ENCODE measurements at places on chromosomes 1 and 21.

GRCh38 chr1:59214248-59215208 is 82.4 kb upstream of the FGGY start:
- no peak for DNase-seq

DNA sequence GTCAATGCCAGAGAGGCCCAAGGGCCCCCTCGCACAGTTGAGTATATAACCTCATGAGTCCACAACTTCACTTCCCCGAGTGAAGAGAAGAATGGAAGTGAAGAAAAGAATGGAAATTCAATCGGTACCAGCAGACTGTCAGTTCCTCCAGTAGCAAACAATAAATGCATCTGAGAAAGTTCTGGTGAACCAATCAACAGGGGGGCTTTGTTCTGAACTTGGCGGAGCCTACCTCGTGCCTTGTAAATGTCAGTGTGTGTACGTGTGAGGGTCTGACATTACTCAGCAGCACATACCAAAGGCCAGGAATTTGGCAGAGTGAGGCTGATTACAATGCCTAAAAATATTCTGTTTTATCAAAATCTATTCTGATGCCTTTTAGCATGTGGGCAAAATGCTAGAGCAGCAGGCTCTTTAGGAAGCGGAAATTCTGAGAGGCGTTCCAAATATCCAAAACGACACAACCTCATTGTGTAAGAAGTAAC is 238.5 kb downstream of the LTN1 start:
- no peak for DNase-seq

DNA sequence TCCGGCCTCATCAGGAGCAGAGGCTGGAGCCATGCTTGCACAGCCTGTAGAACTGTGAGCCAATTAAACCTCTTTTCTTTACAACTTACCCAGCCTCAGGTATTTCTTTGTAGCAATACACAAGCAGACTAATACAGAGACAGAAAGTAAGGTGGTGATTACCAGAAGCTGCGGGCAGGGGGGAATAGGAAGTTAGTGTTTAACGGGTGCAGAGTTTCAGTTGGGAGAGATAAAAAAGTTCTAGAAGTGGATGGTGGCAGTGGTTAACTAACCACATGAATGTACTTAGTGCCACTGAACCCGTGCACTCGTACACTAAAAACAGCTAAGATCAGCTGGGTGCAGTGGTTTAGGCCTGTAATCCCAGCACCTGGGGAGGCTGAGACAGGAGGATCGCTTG is 80.4 kb upstream of the TARDBP start:
- no peak for DNase-seq

DNA sequence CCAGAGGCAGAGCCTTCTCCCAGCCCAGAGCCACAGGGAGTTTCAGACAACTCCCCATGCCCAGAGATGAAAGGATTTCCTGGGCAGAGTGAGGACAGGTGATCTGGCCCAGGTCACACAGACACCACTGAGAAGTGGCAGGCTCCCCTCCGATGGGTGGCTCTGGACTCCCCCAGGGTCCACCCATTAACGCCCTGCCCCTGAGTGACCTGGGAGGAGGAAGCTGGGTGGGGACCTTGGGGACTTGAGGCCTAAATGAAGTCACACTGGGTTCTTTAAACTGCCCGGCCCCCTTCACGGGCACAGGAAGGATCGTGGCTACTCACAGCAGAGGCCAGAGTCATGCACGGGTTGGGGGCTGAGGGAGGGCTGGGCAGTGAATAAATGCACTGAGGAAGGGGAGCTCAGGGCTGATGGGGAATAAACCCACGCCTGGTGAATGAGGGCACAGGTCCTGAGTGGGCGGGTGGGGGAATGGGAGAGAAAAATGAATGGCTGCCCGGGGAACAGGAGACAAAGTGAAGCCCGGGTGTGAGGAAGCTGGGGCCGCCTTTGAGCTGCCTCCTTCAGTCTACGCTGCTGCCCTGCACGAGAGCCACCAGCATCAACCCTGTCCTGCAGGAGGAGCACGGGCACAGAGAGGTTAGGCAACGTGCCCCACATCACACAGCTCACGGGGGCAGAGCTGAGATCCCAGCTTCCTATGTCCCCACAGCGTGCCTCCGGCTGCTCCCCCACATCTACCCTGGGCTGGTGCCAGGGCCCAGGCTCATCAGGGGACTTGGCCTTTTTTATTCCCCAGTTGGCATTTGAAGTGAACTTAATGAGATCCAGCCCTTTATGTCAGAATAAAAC is 404.3 kb downstream of the MATN1 start:
- DNase-seq: no peak

DNA sequence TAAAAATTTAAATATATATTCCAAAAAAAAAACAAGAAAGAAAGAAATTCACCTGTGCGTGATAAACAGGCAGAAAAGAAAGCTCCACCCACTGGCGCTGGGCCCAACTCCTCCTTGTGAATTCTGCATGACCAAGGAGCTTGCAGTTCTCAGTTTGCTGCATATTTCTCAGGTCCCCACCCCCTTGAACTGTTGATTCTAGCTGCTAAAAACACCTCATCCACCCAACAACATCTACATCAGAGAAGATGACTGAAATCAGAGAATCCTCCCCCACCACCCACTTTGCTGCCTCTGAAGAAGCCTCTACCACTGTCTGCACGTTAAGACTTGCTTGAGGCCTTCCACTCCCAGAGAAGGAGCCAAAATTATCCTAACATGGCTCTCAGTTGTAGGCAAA is 104.8 kb downstream of the RGS2 start:
- DNase-seq: no peak

DNA sequence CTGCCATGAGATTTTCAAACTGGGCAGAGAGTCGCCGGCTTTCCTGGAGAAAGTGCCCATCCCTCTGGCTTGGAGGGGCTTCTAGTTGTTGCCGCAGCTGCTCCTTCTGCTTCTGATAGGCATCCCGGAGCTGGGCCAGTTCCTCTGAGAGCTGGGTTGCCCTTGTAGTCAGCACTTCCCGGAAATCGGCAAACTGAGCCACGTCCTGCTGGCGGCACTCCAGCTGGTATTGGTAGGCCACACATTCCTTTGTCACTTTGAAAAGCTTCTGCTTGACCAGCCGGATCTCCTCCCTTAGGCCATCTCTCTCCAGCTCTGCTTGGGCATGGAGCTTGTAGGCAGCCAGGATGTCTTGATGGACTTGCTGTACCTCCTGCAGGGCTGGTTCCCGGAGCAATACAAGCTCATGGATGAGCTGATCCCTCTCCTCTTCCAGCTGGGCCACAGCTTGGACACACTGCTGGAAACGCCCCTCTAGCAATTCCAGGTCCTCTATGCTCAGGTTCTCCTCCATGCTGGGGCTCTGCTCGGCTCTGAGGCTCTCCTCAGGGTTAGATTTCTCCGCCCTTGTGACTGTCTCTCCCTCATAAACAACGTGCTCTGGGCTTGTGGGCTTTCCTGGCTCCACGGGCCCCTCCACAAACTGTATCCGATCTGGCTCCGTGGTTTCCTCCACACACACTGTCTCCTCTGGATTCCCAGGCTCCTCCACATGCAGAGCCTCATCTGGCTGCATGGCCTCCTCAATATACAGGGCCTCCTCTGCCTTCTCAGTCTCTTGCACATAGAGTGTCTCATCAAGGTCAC is 7.3 kb downstream of the SYNC start:
- no peak for DNase-seq

DNA sequence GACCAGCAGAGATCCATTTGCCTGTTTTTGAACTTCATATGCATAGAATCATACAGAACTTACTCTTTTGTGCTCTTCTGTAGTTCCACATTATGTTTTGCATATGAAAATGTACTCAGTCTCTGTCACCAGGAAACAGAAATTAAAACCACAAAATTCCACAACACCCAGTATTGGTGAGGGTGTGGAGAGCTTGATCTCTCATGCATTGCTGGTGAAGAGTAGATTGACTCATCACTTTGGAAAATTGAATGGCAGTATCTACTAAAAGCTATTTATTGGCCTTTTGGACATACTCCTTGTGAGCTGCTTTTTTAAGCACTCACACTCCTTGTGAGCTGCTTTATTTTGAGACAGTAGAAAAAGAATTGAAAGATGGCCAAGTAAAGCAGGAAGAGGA is 43.3 kb downstream of the VTCN1 start:
- no peak for DNase-seq

- DNase-seq: no peak
Measured at GRCh38 chr1:67955591-67955990, 94.8 kb downstream of the DIRAS3 start.

DNA sequence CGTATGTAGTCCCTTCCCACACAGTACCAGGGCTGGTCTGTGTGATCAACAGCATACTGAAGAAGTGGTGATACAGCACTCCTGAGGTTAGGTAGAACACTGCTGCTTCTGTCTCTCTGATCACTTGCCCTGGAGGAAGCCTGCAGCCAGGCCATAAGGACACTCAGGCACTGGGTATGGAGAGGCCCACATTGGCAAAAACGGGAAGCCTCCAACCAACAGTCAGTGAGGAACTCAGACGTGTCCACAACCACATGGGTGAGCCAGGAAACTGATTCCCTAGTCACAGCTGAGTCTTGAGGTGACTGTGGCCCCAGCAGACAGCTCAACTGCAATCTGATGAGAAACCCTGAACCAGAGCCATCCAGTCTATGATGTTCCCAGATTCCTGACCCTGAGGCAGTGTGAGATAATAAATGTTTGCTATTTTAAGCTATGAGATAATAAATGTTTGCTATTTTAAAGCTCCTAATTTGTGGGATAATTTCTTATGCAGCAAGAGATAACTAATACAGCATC is 62.5 kb downstream of the COQ8A start:
- no peak for DNase-seq

- DNase-seq: no peak
Measured at GRCh38 chr1:84048820-84049219, 49.9 kb upstream of the TTLL7 start.

DNA sequence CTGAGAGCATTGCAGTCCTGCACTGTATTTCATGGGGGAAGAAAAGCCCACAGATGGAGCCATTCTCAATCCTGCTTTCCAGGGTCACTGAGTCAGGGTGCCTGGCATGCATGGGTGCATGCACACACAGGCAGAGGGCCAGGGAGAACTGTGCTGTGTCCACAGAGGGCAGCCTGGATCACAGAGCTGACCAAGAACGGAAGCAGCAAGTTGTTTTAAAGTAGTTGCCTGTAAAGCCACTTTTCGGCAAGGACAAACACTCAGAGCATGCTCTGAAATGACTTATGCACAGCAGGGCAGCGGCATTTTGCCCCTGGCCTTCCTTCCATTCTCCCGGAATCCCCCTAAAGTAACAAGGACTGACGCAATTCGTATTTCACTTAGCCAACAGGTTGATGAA is 3.6 kb downstream of the ERG start:
- DNase-seq: no peak

GRCh38 chr1:84143796-84144565 is at the start of gene PRKACB:
PRKACB (plus strand) TSS chr1:84144271; CDS start chr1:84144362, 91 bp downstream.
- no peak for DNase-seq

GRCh38 chr1:224739303-224739996 is 123.3 kb downstream of the CNIH3 start:
- DNase-seq: no peak

- DNase-seq: no peak
Measured at GRCh38 chr1:214719207-214719606, 116.2 kb downstream of the CENPF start.

- no peak for DNase-seq
Measured at GRCh38 chr1:161258439-161259344, at the start of gene PCP4L1. PCP4L1 (plus strand) TSS chr1:161258745; CDS start chr1:161258975, 230 bp downstream.

DNA sequence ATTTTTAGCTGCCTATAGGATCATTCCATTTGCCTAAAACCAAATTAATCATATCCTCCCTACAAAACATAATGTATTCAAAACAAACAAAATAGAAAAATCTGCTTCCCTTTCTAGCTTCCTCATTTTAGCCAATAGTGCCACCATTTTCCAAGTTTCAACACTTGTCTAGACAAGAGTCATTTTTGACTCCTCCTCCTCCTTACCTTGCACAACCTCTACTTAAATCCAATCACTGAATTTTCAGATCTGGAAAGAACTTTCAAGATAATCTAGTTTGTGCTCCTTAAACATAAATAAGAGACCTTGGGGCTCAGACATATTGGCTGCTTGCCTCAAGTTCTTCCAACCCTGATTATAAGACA is 7.4 kb downstream of the STX6 start:
- DNase-seq: no peak

- no peak for DNase-seq
Measured at GRCh38 chr1:30586671-30587070, 136.7 kb downstream of the MATN1 start.

- no peak for DNase-seq
Measured at GRCh38 chr1:235745503-235746136, 96.0 kb upstream of the GNG4 start.

- DNase-seq: no peak
Measured at GRCh38 chr1:29513357-29513756, 277.0 kb downstream of the PTPRU start.

- no peak for DNase-seq
Measured at GRCh38 chr1:182845379-182845778, 6.2 kb downstream of the DHX9 start.

GRCh38 chr1:230137337-230137815 is 70.3 kb downstream of the GALNT2 start:
- no peak for DNase-seq

DNA sequence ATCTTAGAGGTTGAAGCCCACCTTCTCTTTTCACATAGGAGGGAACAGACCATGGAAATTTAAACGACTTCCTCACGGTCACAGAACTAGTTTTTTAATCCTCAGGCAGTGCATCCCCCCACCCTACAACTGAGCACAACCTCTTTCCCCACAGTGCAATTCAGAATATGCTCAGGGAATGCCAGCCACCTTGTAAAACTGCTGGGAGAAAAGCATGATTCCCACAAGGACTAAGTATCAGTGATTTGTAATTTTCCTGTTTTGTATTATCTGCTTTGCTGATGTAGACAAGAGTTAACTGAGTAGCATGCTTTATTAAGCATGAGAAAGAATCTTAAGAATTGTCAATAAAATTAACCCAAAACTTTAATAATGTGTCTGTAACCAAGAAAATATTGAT is 23.8 kb downstream of the TMEM50A start:
- DNase-seq: no peak

Data from activated CD8-positive, alpha-beta memory T cell treated with anti-CD3 and anti-CD28 coated beads for 48 hours (primary cell).